ENCODE measurements at places on chromosomes 12 and 14.

GRCh38 chr12:119748497-119748896, 80.6 kb downstream of the PRKAB1 start:
- no peak for DNase-seq

GRCh38 chr12:126770188-126770587, 1496.8 kb upstream of the TMEM132C start:
- no peak for DNase-seq

GRCh38 chr12:124357616-124358015, 62.7 kb downstream of the RFLNA start:
- no peak for DNase-seq

- DNase-seq: peak; percentile 13
These were observed 13.7 kb downstream of the NID2 start for GRCh38 chr14:52055167-52055566.

DNA sequence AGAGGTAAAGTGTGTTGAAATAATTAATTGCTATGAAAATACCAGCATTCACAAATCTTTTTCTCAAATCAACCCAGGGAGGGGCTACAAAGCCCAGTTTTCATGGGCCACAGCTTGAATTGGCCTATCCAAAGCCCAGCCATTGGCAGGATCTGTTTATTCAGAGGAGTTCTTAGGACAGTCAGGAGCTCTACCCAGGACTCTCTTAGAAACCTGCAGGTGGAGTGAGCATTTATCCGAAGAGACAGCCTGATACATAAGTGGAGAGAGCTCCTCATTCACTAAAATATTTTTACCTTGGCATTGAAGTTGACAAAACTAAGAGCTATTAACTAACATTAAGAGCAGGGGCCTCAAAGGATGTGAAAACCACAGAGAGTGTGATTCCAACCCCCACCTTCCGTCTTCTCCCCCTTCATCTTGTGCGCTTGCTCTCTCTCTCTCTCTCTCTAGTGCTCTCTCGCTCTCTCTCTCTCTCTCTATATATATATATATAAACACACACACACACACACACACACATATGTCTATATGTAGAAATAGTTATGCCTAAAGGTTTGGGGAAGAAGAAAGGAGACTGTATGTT, 315.5 kb downstream of the SNAPC1 start:
- DNase-seq: no peak

- DNase-seq: no peak
These were observed 23.2 kb upstream of the KIF26A start for GRCh38 chr14:104115131-104115600.

GRCh38 chr14:95956601-95957460, 80.2 kb downstream of the TUNAR start:
- DNase-seq: no peak

GRCh38 chr12:52874573-52875435, 26.0 kb upstream of the KRT78 start:
- DNase-seq: no peak

- DNase-seq: no peak
These were observed 1.4 kb downstream of the C12orf56 start for GRCh38 chr12:64389154-64389553.

DNA sequence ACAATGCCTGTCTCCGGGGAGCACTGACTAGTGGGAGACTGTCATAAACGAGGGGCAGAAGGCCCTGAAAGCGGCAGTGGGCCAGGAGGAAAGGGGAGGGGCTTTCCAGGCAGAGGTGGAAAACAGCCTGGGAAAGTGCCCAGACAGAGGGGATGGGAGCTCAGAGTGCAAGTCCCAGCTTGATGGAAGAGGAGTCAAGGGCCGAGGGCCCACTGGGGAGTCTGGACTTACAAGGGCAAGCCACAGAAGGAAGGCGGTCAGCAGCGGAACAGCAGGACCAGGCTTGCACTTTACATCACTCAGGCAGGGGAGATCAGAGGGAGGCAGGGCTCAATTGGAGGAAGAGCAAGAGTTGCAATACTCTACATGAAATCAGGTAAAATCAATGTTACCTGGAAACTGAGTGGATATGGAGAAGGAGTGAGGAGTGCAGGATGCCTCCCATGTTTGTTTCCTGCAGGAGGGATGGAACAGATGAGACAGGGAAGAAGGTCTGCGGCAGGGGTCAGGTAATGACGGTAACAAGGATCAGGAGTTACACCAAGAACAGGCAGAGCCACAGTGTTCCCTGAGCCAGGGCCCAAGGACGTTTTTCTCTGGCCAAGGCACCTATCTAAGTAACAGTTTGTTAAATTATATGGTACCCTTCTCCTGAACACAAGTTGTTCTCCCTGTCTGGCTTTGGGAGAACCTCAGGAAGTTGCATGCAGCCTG, 23.8 kb downstream of the PXN start:
- no peak for DNase-seq

GRCh38 chr14:64703395-64704142, 655 bp upstream of the PLEKHG3 start:
- no peak for DNase-seq

- no peak for DNase-seq
These were observed 202.0 kb downstream of the SPTSSA start for GRCh38 chr14:34259996-34260395.

DNA sequence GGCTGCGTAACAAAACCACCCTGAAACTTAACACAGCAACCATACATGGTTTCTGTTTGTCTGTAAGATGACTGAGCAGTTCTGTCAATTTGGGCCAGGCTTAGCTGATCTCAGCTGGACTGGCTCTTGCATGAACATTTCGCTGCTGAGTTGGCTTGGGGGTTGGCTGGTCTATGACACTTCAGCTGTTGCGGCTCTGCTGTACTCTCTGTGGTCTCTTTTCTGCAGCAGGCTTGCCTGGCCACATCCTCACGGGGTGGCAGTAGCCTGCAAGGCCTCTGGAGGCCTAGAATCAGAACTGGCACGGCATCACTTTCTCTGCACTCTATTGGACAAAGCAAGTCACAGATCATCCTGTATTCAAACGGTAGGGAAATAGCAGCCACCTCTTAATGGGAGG, 216.2 kb downstream of the BCL11B start:
- DNase-seq: no peak

DNA sequence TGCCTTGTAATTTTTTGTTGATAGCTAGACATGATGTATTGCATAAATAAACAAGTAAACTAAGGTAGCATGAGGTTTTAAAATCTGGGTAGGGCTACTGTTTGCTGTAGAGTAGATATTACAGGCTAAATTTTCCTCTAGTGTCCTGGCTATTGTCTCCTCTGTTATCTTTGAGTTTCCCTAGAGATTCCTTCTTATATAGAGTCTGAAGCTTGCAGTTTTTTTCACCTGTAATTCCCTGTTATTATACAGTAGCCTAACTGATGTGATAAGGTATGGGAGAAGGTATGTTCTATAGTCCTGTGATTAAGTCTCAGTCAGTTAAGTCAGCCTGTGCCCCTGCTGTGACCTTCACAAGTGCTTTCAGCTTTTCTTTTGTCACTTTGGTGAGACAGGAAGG, 9.5 kb downstream of the ETFBKMT start:
- DNase-seq: no peak

DNA sequence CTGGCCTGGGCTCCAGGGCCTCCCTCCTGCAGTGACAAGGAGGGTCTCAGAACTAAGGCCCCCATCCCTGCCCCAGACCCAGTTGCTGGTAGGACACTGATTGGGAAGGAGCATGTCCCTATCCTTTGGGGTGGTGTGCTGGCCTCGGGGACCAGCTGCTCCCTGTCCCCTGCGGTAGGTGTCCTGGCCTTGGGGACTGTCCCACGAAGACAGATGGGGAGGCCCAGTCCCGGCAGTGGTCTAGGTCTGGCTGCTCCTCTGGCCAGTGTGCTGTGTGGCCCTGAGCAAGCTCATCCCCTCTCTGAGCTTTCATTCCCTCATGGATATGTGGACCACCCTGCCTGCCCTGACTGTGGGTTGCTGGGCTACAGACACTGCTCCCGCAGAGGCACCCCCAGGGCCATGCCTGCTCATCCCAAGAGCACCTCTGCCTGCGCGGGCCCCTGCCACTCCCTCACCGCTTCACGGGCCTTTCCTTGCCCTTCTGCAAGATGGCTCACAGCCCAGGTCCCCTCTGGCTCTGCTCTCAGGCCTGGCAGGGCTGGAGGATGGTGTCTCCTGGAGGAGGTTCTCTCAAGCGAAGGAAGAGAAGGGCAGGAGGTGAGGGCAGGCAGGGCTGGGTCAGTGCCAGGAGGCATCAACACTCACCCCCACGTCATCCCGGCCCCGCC, 12.5 kb downstream of the AHNAK2 start:
- no peak for DNase-seq

DNA sequence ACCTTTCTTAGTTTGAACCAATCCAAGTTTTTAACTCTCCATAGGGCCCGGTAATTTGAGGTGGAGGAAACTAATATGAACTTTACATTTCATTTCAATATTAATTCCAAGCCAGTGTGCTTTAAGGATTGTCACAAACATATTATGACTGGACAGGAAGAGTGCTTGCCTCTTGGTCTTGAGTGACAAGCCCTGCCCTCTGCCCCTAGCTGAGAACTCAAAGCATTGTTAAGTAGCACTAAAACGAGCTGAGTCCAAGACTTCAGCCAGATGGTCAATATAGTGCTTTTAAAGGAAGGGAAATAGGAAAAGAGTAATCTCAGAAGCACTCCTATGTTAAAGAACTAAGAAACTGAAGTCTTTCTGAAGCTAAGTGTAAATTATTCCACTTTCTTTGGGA, 17.1 kb downstream of the TRMT5 start:
- no peak for DNase-seq

DNA sequence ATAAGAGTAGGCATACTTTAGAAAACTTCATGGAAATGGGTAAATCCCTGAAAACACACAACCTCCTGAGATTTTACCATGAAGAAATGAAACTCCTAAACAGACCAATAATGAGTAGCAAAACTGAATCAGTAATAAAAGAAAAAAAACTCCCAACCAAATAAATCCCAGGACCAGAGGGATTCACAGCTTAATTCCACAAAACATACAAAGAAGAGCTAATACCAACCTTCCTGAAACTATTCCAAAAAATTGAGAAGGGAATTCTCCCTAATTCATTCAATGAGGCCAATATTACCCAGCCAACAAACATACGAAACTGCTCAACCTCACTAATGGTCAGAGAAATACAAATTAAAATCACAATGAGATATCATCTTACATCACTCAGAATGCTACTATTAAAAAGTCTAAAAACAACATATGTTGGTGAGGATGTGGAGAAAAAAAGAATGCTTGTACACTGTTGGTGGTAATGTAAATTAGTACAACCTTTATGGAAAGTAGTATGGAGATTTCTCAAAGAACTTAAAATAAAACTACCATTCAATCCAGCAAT, 97.3 kb upstream of the ST8SIA1 start:
- no peak for DNase-seq

GRCh38 chr14:97491697-97492096, 694.5 kb downstream of the VRK1 start:
- no peak for DNase-seq

- no peak for DNase-seq
These were observed 1351.1 kb downstream of the TMEM121 start for GRCh38 chr14:106877517-106877916.

- DNase-seq: no peak
These were observed 9.7 kb downstream of the TPH2 start for GRCh38 chr12:71948390-71948789.

GRCh38 chr12:127360580-127360979, 906.4 kb upstream of the TMEM132C start:
- DNase-seq: no peak

GRCh38 chr12:27817766-27818165, 37.7 kb upstream of the MANSC4 start:
- DNase-seq: no peak

- no peak for DNase-seq
These were observed 14.0 kb upstream of the RIPK3 start for GRCh38 chr14:24353559-24354481.

DNA sequence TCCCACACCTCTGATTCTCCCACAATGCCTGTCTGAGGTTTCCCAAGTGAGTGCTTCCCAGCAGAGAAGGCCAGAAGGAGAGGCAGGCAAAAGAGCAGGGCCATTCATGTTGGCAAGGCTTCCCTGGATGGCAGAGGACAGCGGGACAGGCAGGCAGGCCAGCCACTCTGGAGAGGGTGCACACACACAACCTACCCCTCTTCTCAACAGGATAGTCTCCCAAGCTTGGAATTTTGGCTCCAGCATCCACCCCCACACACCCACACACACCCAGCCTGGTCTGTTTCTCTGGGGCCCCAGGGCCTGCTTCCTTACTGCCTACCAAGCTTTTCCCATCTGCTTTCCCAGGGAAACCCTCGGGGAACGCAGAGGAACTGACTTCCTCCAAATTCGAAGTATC, 15.4 kb upstream of the RACGAP1 start:
- DNase-seq: no peak

- DNase-seq: no peak
These were observed 77.8 kb downstream of the HSD17B6 start for GRCh38 chr12:56840922-56841321.

GRCh38 chr12:97235102-97235501, 227.5 kb upstream of the RMST start:
- DNase-seq: no peak

DNA sequence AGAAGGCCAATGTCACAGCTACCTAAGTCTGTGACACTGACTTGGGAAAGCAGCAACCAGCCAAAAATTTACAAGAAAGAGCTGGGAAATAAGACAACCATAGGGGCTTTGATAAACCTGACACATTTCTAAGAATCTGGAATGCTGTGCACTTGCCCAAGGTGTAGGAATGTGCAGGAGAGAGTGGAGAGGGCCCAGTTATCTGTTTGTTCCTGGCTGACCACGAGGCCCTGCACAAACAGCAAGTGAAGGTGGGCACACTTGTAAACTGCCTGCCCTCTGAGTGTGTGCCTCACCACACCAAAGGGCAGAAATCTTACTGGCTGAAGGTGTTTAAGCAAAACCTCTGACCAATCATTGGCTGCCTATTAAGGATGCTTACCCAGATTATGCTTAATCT, 27.3 kb downstream of the DLK1 start:
- no peak for DNase-seq

GRCh38 chr14:45891417-45892080, 638.5 kb upstream of the MIS18BP1 start:
- DNase-seq: no peak

GRCh38 chr12:99495799-99496198, 151.8 kb upstream of the GARIN6 start:
- no peak for DNase-seq

GRCh38 chr12:2080604-2081003, 27.8 kb downstream of the CACNA1C start:
- no peak for DNase-seq

DNA sequence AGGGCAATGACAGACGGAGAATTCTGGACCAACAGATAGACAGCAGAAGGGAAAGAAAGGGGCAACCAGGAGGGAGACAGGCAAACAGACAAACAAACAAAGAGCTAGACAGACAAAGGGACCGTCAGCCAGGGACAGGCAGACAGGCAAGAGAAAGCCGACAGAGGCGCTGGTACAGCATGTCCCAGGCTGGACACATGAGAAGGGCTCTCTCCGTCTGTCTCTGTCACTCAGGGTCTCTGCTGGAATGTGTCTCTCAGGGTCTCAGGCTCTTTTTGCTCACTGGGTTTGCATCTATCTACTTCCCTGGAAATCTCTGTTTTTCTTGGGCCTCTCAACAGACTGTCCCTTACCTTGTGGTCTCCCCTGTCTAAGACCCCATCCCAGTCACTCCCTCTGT, 8.2 kb upstream of the SMUG1 start:
- no peak for DNase-seq

All from COLO829 (cell line).